HCT116 (cell line): ENCODE measurements at places on chromosomes 13 and 19.
A peak's percentile ranks its signal among the peaks of the same experiment; 100 is the strongest.

DNA sequence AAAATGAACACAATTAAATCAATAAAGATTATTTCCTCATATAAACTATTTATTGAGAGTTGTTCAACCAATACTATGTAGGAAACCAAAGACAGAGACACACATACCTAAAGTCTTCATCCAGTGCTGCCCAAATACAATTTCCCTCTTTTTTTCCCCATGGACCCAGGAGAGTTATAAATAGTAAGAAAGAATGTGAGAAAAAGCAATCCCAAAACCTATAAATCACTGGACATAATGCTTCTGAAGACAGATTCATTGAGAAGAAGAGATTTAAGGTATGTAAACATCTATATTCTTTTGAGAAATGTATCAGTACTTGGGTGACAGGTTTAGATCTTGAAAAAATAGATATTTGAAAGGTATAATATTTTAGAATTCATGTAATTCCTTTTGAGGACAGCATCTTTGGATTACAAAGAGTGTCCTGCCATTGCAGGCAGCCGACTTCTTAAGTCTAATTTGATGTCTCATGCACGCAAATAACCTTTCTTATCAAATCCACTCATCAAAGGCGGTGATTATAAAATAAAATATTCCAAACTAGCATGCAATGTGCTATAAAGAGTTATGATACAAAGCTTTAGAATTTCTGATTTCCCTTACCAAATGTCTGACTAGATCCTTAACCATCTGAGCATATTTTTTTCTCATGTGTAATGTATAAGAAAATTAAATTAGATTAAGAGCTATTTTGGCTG is 739.4 kb downstream of the LIG4 start:
- DNase-seq = no peak

DNA sequence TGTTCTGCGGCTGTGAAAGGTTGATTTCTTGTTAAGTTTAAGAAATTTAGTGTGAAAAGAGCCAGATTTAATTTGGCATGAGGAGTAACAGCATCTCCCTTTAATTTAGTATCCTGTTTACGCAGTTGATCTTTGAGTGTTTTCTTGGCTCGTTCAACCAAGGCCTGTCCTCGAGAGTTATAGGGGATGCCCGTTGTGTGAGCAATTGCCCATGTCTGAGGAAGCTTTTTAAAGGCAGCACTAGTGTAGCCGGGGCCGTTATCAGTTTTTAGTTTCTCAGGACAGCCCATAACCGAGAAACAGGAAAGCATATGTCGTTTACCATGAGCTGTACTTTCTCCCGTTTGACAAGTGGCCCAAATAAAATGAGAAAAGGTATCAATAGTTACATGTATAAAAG is 47.5 kb upstream of the ZNF43 start:
- no peak for DNase-seq

- DNase-seq = no peak
Measured at GRCh38 chr13:109214393-109214792, 572.0 kb downstream of the IRS2 start.

DNA sequence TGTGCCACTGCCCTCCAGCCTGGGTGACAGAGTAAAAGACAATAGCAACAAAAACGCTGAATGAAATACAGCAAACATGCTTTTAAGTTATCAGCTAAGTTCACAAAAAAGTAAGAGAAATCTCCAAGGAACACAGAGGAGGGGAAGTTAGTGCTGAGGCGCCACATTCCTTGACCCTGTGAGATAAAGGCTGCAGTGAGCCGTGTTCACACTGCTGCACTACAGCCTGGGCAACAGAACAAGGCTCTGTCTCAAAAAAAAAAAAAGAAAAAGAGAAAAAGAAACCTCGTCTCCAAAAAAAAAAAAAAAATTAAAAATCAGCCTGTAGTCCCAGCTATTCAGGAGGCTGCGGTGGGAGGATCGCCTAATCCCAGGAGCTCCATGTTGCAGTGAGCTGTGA is 16.3 kb upstream of the DOCK6 start:
- no peak for DNase-seq

GRCh38 chr19:19776206-19777008 is 43.5 kb upstream of the ZNF14 start:
- DNase-seq = peak; percentile 98

DNA sequence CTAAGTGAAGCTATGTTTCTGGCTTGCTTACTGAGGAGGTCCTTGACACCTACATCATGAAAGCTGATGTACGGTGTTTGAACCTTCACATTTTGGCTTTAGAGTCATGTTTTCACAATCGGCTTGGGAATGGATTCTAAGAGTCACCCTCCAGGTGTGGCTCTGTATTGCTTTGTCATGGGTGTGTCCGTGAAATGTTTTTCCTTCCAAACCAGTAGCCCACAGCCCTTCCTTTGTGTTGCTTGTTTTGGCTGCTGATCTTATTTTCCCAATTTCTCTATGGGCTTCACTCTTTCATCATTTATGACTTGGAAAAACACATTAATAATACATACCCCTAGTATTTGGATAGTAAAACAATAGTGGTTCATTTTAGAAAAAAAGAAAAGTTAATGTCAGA is 240.6 kb downstream of the GGACT start:
- peak; percentile 67 for DNase-seq

- peak; percentile 86 for DNase-seq
Measured at GRCh38 chr19:45691516-45692186, at the start of gene SNRPD2. TSS of gene SNRPD2 (minus strand) at chr19:45691953. CDS start at chr19:45691888, 65 bp downstream.

DNA sequence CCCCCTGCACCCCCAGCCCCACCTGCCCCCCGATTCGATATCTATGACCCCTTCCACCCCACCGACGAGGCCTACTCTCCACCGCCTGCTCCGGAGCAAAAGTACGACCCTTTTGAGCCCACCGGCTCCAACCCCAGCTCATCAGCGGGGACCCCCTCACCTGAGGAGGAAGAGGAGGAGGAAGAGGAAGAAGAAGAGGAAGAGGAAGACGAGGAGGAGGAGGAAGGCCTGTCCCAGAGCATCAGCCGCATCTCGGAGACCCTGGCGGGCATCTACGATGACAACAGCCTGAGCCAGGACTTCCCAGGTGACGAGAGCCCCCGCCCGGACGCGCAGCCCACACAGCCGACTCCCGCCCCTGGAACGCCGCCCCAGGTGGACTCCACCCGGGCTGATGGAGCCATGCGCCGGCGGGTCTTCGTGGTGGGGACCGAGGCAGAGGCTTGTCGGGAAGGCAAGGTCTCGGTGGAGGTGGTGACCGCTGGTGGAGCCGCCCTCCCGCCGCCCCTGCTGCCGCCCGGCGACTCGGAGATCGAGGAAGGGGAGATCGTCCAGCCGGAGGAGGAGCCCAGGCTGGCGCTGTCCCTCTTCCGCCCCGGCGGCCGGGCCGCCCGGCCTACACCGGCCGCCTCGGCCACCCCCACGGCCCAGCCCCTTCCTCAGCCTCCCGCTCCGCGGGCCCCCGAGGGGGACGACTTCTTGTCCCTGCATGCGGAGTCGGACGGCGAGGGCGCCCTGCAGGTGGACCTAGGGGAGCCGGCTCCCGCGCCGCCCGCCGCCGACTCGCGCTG is 9.2 kb downstream of the SCAF1 start:
- DNase-seq = no peak

DNA sequence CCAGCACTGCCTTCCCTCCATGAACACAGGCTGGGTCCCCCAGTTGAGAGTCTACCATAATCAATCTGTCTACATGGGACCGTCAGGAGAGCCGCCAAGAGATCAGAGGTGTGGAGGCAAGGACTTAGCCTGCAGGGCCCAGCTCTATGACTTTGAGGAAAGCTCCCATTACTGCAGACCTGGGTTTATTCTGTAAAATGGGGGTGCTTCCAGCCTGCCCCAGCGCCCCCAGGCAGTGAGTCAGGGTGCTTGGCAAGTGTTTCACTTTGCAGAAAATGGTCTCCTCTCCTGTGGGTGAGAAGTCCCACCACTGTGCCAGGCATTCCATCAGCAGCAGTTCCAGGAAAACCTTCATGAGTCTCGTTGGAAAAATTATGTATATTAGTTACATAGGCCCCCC is 75.5 kb upstream of the VSTM2B start:
- no peak for DNase-seq
